Stimulated activated naive CD4-positive, alpha-beta T cell treated with Interleukin-2 at 50 U/mL for 16 hours (primary cell): ENCODE measurements at places on chromosomes 16 and 17.

GRCh38 chr17:16371742-16372141 is 9.1 kb upstream of the UBB start:
- DNase-seq: no peak

DNA sequence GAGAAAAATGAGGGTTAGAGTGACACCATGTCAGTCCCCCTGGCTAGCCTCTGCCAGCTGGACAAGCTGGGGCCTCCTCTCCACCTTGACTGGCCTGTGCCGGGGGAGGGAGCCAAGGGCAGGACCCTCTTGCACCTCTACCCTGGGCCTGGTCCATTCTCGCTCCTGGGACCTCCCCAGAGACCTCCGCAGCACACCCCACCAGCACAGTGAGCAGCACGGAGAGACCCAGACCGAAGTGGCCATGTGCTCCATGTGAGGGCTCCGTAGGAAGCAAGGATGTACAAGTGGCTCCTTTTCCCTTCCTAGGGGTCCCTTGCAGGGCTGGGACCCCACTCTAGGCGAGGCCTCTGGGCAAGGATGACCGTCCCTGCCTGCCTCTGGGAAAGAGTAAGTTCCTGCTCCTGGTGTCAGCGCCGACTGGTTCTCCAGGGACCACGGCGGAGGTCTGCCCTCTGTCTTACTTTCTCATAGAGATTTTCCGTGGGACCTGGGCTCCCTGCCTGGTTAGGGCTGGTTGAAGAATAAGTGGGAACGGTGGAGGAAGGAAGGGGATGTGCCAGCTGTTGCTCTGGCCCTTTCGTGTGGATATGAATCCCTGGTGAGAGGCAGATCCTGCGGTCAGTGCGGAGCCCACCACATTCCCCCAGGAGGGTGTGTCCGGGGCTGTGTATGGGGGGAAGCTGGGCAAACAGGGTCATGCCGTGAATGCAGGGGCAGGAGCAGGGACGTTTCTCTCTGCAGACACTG is 124.2 kb downstream of the METRNL start:
- no peak for DNase-seq

DNA sequence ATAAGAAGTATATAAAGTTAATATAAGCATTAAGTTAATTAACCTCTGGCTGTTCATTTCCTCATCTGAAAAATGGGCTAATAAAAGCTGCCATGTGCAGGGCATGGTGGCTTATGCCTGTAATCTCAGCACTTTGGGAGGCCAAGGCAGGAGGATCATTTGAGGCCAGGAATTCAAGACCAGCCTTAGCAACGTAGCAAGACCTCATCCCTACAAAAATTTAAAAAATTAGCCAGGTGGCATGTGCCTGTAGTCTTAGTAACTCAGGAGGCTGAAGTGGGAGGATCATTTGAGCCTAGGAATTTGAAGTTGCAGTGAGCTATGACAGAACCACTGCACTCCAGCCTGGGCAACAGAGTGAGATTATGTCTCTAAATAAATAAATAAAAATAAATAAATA is 40.6 kb upstream of the MMD start:
- DNase-seq: no peak

DNA sequence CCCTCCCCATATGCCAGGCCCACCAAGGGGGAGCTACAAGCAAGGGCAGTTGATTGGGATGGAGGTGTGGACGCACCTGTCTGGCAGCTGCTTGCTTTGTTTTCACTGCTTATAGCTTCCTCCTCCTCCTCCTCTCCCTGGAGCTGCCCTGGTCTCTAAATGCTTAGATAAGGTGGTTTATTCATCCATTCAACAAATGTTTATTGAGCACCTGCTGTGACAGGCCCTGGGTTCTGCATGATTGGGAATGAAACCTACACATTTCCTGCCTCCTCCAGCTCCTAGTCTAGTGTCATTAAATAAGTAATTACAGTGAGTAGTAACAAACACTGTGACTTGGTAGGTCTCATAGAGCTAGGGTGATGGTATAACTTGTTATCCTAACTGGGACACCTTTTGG is 17.4 kb upstream of the MAP3K14 start:
- no peak for DNase-seq

DNA sequence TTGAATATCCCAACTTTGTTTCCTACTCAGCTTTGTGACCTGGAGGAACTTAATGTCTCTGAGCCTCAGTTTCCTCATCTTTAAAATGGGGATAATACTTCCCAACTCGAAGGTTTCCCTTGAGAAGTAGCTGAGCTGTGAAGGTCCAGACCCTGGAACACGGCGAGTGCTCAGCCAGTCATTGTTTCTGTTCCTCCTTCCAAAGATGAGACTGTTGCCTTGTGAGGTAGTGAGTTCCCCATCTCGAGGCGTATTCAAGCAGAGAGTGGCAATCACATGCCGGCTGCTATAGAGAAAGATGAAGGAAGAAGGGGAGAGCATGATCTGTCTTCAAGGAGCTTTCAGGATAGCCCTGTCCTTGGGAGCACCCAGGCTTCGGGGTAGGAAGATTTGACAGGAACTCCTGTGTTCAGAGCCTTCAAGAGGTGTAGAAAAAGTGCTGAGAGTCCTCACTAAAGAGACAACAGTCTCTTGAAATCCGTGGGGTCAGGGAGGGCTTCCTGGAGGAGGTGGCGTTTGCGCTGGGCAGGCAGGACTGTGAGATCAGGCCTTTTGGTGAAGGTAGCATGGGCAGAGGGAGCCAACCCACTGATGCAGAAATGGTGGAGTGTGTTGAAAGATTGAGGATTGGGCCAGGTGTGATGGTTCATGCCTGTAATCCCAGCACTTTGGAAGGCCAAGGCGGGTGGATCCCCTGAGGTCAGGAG is 27.2 kb downstream of the SPNS2 start:
- no peak for DNase-seq

DNA sequence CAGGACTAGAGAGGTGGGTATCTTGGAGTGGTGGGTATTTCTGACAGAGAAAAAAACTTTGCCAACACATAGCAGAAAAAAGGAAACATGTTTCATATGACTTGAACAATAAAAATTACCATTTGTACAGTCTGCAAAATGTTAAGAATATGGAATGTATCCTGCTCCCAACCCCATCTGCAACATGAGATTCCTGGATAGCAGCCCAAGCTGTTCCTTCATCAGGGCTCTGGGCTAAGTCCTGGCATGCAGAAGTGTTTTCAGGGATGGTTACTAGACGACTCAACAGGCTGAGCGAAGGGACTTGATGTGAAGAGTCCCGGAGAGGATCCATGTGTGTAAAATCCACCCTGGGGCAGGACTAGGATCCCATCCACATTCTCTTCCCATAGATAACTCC is 121.0 kb upstream of the IRX3 start:
- DNase-seq: no peak

GRCh38 chr17:7650509-7651096 is at the start of gene ATP1B2:
ATP1B2 (plus strand) TSS chr17:7650926; CDS start chr17:7651519, 593 bp downstream.
- DNase-seq: peak; percentile 69

DNA sequence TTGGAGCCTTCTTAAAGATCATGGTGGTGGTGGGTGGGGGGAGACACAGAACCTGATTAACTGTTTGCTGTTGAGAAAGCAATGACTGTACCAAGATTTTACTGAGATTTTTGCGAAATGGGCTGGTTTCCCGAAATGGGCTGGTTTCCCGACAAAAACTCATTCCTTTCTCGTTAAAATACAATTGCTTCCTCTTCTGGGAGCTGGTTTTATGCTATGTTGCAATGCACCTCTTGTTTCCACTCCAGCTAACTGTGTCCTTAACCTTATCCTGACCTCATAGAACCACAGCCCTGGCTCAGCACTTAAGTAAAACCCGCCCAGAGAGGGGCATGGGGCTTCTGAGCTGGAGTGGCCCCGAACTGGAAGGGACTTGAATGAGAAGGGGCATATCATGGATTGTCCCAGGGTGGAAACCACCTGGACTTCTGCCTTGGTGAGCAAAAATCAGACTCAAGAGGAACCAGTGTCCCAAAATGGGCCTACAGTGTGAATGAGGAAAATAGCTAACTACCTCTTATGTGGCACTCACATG is 20.9 kb downstream of the FAM20A start:
- DNase-seq: no peak
